PC-9 (cell line): ENCODE measurements at places on chromosomes 2 and 18.

GRCh38 chr2:13745330-13745729, 887.2 kb upstream of the LRATD1 start:
- H3K36me3 ChIP-seq: no peaks in the 10 kb centered on the region
- no peak for DNase-seq
- H3K4me3 ChIP-seq: no peak overlapping the region
- no peaks in the 10 kb centered on the region for H3K27me3 ChIP-seq
- H3K4me1 ChIP-seq: no peaks in the 10 kb centered on the region

- no peak overlapping the region for H3K4me3 ChIP-seq
- no peaks in the 10 kb centered on the region for H3K4me1 ChIP-seq
- no peaks in the 10 kb centered on the region for H3K27me3 ChIP-seq
- DNase-seq: peak; percentile 62
These were observed 56.6 kb downstream of the EPG5 start for GRCh38 chr18:45910405-45911023.

DNA sequence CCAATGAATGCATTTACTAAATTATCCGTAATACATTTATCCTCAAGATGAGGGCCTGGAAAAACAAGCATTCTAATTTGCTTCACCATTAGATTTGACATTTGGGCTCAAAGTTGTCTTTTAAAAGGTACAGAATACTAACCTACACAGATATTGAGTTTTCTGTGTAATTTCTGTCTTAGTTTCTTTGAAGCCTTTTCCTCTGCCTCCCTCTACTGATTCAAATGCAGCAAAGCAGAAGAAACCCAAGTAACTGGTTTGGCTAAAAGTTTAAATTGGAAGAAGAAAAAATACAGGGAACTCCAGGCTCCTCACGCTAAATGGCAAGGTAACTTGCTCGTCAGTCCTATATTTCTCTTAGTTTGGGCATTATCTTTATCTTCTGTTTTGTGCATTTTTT, 53.3 kb upstream of the SLC5A7 start:
- no peak overlapping the region for H3K4me3 ChIP-seq
- H3K36me3 ChIP-seq: no peaks in the 10 kb centered on the region
- no peak for DNase-seq
- no peak overlapping the region for H3K27ac ChIP-seq
- peaks cover 19% of the 10 kb centered on the region for H3K27me3 ChIP-seq

DNA sequence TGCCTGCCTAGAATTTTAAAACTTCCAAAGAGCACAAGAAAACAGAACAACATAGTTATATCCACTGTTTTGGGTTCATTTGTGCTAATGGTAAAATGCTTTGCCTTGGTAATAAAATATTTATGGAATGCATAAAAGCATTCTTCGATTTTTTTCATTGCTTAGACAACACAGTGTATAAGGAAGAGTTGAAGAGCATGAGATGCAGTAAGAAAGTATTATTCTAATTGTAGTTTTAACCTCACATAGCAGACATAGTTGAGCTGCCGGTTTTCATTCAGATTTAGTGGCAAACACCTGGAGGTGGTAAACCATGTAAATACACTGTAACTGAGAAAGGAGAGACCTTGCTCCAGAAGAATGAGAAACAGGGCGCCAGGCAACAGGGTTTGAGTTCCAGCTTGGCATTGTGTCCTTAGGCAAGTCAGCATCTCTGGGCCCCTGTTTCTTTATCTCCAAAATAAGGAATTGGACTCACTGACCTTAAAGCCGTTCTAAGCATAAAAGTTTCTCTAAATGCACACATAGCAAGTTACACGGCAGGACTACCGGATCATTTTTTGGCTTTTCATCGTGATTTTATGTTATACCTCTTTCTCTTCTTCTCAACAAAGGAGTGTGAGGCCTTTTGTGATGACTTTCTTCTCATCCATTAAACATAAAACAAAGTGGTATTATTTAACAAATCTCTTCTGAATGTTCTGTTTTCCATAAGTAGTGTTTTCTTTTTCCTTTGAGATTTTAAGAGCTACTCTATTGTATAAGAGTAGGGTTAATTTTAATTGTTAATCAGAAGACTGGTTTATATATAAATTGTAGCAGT, 7.9 kb downstream of the UGP2 start:
- H3K4me1 ChIP-seq: no peaks in the 10 kb centered on the region
- no peaks in the 10 kb centered on the region for H3K27me3 ChIP-seq
- H3K27ac ChIP-seq: peak overlapping the region; percentile 13; the same call in 1 of the 2 replicates
- H3K4me3 ChIP-seq: no peak overlapping the region

DNA sequence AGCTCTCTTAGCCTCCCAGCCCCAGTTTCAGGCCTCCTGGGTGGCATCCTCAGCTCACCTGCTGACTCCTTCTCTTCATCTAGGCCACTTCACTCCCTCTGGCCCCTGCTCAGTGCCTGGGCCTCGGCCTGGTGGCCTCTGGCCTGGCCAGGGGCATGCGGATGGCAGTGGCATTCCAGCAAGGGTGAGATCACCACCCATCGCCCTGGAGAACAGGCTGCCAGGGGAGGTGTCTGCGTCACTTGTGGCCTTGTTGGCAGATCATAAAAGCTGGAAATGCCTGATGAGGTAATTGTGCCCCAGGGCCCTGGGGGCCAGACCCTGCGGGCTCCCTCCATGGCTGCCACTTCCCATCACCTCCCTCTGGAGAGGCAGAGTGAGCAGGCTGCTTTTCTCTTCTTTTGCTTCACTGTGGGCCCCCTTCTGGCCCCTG, 72.5 kb upstream of the SMAD2 start:
- peaks cover 32% of the 10 kb centered on the region for H3K4me1 ChIP-seq
- peak; percentile 85 for DNase-seq

- H3K36me3 ChIP-seq: peaks cover 58% of the 10 kb centered on the region
- no peaks in the 10 kb centered on the region for H3K27me3 ChIP-seq
- peak overlapping the region; percentile 53 for H3K27ac ChIP-seq
- no peaks in the 10 kb centered on the region for H3K4me1 ChIP-seq
- no peak for DNase-seq
These were observed 11.3 kb downstream of the LRPPRC start for GRCh38 chr2:43984533-43984932.

DNA sequence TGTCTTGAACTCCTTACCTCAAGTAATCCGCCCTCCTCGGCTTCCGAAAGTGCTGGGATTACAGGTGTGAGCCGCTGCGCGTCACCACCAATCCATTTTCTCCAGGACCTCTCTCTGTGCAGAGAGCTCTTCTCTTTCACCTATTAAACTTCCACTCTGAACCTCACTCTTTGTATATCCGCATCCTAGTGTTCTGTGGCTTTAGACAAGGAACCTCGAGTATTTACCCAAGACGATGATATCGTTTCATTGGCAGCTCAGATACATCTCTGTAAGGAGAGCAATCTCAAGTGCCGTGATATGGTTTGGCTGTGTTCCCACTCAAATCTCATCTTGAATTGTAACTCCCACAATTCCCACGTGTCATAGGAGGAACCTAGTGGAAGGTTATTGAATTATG, 15.1 kb upstream of the WDR33 start:
- no peak overlapping the region for H3K27ac ChIP-seq
- H3K4me1 ChIP-seq: no peaks in the 10 kb centered on the region
- H3K27me3 ChIP-seq: no peaks in the 10 kb centered on the region
- DNase-seq: no peak
- no peak overlapping the region for H3K4me3 ChIP-seq

GRCh38 chr2:3930246-3930645, 226.9 kb downstream of the DCDC2C start:
- peaks cover 36% of the 10 kb centered on the region for H3K27me3 ChIP-seq
- H3K36me3 ChIP-seq: no peaks in the 10 kb centered on the region
- H3K4me3 ChIP-seq: no peak overlapping the region

DNA sequence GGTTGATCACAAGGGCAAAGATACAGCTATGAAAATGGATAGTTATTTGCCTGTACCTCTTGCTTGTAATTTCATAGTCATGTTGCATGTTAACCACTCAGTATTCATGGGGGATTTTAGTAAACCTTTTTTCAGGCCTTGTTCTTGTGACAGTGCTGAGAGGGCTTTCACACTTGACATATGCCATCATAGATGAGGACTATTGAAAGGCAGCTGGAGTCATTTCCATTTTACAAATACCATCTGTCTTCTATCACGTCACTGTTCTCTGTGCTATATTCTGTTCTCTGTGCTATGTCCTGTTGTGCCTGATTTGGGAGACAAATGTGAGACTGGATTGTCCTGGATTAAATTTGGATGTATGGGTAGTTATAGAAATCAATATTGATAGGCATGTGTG, 131.7 kb downstream of the LYPD6B start:
- H3K4me1 ChIP-seq: peaks cover 44% of the 10 kb centered on the region
- peak overlapping the region; percentile 85 for H3K27ac ChIP-seq
- no peak overlapping the region for H3K4me3 ChIP-seq
- no peaks in the 10 kb centered on the region for H3K27me3 ChIP-seq
- no peak for DNase-seq

DNA sequence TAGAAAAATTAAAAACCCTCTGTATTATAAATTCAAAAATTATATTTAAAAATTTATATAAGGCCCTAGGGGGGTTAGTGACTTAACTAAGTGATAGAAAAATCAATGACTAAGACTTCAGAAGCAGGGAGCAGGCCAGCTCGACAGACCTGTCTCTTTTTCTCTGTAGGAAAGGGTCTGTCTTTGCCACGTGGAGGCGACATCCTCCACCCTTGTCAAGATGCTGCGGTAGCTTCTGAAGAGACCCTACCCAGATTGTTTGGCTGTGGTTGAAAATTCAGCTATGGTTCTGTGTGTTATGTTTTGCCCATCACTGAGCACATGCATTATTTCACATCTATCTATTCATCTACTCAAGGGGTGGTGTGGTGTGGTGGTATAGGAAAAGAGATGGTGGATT, 8.2 kb upstream of the SLC4A3 start:
- H3K27me3 ChIP-seq: no peaks in the 10 kb centered on the region
- H3K27ac ChIP-seq: no peak overlapping the region
- H3K4me3 ChIP-seq: no peak overlapping the region
- H3K36me3 ChIP-seq: no peaks in the 10 kb centered on the region; the same call in 1 of the 2 replicates
- DNase-seq: no peak

- DNase-seq: peak; percentile 13
- peak overlapping the region; percentile 46; the same call in 1 of the 2 replicates for H3K4me3 ChIP-seq
- peaks cover 30% of the 10 kb centered on the region for H3K4me1 ChIP-seq
These were observed 82.7 kb downstream of the MREG start for GRCh38 chr2:215930505-215931253.

- no peak overlapping the region for H3K27ac ChIP-seq
- no peak for DNase-seq
- peaks cover 25% of the 10 kb centered on the region for H3K4me1 ChIP-seq
- peak overlapping the region; percentile 55; the same call in 1 of the 2 replicates for H3K4me3 ChIP-seq
- no peaks in the 10 kb centered on the region for H3K36me3 ChIP-seq
These were observed 1.4 kb upstream of the NCOA1 start for GRCh38 chr2:24489465-24490180.

- H3K36me3 ChIP-seq: no peaks in the 10 kb centered on the region
- peak; percentile 48 for DNase-seq
- H3K4me3 ChIP-seq: no peak overlapping the region
- peaks cover 5% of the 10 kb centered on the region; the same call in 1 of the 2 replicates for H3K4me1 ChIP-seq
- no peak overlapping the region for H3K27ac ChIP-seq
These were observed 54.9 kb downstream of the EXOC6B start for GRCh38 chr2:72770879-72771461.

DNA sequence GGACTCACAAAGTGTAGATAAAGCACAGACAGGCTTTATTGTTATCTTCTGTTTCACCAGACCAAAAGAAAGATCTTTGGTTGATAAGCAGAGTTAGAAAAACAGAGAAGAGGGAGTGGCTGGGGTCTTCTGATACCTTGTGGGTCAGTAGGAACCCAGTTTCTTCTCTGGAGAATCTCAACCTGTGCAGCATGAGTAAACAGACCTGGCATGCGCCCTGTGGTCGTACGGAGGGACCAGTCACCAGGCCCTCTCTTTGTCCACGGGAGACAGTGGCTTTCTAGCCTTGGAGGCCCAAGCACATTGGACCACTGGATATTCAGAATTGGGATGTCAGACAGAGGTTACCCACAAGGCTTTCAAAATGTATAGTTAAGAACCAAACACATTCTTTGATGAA, 418.9 kb upstream of the FANCL start:
- DNase-seq: no peak
- H3K27ac ChIP-seq: no peak overlapping the region
- H3K36me3 ChIP-seq: no peaks in the 10 kb centered on the region
- H3K27me3 ChIP-seq: 0 out of 2 replicates have a peak, but pooled peaks cover 5% of the 10 kb centered on the region
- H3K4me3 ChIP-seq: no peak overlapping the region
- H3K4me1 ChIP-seq: no peaks in the 10 kb centered on the region

DNA sequence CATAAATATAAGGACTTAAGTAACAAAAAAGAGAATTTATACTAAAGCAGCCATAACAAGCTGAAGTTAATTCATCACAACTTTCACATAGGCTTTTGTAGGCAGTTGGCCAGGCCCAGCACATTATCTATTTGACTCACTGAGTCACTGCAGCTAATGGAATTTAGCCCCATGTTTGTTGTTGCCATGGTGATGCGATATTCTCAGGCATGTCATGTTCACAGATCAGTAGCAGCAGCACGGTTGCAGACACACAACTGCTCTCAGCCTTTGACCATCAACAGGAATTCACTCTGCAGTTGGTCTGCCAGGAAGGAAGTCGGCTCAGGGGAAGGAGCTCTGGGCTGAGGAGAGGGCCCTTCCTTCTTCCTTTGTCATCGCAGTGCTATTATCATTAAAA, 639.8 kb downstream of the TMEM182 start:
- H3K36me3 ChIP-seq: no peaks in the 10 kb centered on the region
- H3K4me1 ChIP-seq: no peaks in the 10 kb centered on the region
- no peak for DNase-seq
- H3K27me3 ChIP-seq: peaks cover 38% of the 10 kb centered on the region

GRCh38 chr18:49227001-49227380, 233.5 kb downstream of the DYM start:
- H3K36me3 ChIP-seq: no peaks in the 10 kb centered on the region
- H3K4me3 ChIP-seq: no peak overlapping the region
- no peaks in the 10 kb centered on the region for H3K27me3 ChIP-seq
- H3K4me1 ChIP-seq: no peaks in the 10 kb centered on the region

DNA sequence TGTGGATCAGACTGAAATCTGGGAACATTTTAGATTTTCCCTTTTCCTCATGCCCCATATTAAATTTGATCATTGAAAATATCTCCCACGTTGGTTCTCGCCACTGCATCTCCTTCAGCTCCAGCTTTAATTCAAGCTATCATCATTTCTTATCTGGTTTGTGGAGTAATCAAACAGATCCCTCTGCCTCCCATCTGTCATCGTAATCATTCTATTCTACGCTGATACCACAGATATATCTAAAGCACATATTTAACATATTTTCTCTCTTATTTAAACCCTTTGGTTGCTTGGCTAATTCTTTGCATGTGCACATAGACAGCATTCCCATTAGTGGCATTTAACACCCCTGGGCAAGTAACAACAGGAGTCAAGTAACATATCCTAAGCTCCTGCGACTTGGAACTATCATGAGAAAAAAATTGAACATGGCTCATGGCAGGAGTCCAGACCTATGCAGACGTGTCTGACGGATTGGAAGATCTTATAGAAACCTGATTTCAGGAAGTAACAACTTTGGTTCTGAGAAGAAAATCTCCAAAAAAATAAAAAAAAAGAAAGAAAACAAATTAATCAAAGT, 158.8 kb upstream of the KYNU start:
- no peak overlapping the region for H3K4me3 ChIP-seq
- no peaks in the 10 kb centered on the region for H3K36me3 ChIP-seq
- DNase-seq: no peak
- H3K27ac ChIP-seq: no peak overlapping the region
- no peaks in the 10 kb centered on the region for H3K4me1 ChIP-seq
- no peaks in the 10 kb centered on the region for H3K27me3 ChIP-seq

- H3K27ac ChIP-seq: peak overlapping the region; percentile 29; the same call in 1 of the 2 replicates
- peak overlapping the region; percentile 95 for H3K4me3 ChIP-seq
- H3K36me3 ChIP-seq: peaks cover 20% of the 10 kb centered on the region
- H3K27me3 ChIP-seq: no peaks in the 10 kb centered on the region
These were observed 328 bp downstream of the DTYMK start for GRCh38 chr2:241686324-241686649.
